Adipose tissue (tissue), 3 donors: ENCODE measurements at places on chromosomes 4 and X. TPM values are rescaled to one million over a fixed set of nuclear protein-coding genes. Genes with fewer than 3 reads are reported as not detected.

Gene SHROOM3
- 0.11 TPM for polyA plus RNA-seq

Gene PDCL2
- not detected for polyA plus RNA-seq

Gene NSUN7
- polyA plus RNA-seq = 0.64 TPM

Gene MSX1
- polyA plus RNA-seq = 23.0 TPM

Gene LEF1
- polyA plus RNA-seq = 1.00 TPM

Gene POF1B
- polyA plus RNA-seq = 0.22 TPM

Gene GAGE13
- polyA plus RNA-seq = not detected

Gene PCYT1B
- polyA plus RNA-seq = 0.22 TPM

Gene SLC4A4
- 70.0 TPM for polyA plus RNA-seq

Gene TLR10
- polyA plus RNA-seq = 0.18 TPM

Gene MAGEA10
- not detected for polyA plus RNA-seq

Gene NAT8L
- 11.5 TPM for polyA plus RNA-seq

Gene VCX3B
- polyA plus RNA-seq = not detected

Gene UGT2B11
- not detected for polyA plus RNA-seq

Gene EVC
- polyA plus RNA-seq = 4.0 TPM

Gene SUPT20HL1
- polyA plus RNA-seq = not detected

Gene XAGE1A
- polyA plus RNA-seq = not detected

Gene ARMCX2
- polyA plus RNA-seq = 11.9 TPM

Gene IRS4
- polyA plus RNA-seq = not detected

Gene CXXC4
- polyA plus RNA-seq = 0.34 TPM

Gene CSAG2
- not detected for polyA plus RNA-seq

Gene NFKB1
- polyA plus RNA-seq = 9.2 TPM

Gene MAGEE1
- 1.8 TPM for polyA plus RNA-seq

Gene PWWP3B
- 2.6 TPM for polyA plus RNA-seq

Gene GPR173
- 2.2 TPM for polyA plus RNA-seq

Gene CNGA1
- polyA plus RNA-seq = 0.21 TPM

Gene BEX5
- 17.1 TPM for polyA plus RNA-seq

Gene MUC7
- polyA plus RNA-seq = not detected

Gene ANXA3
- 82.6 TPM for polyA plus RNA-seq

Gene FGF2
- polyA plus RNA-seq = 16.7 TPM

Gene PSAPL1
- polyA plus RNA-seq = 2.1 TPM

Gene NKX3-2
- 0.49 TPM for polyA plus RNA-seq

Gene MAGED4
- 3.7 TPM for polyA plus RNA-seq

Gene EMCN
- polyA plus RNA-seq = 31.4 TPM

Gene CHST7
- 1.7 TPM for polyA plus RNA-seq

Gene RAB41
- not detected for polyA plus RNA-seq

Gene ZNF827
- 1.9 TPM for polyA plus RNA-seq

Gene PAQR3
- polyA plus RNA-seq = 2.0 TPM

Gene PPA2
- polyA plus RNA-seq = 32.7 TPM

Gene CACNA1F
- 0.10 TPM for polyA plus RNA-seq
